ENCODE measurements at places on chromosomes 16 and 17. TPM values are rescaled to one million over a fixed set of nuclear protein-coding genes. Genes with fewer than 3 reads are reported as not detected.

- H3K27ac ChIP-seq: no peak overlapping the region
- H3K4me3 ChIP-seq: no peak overlapping the region
- H3K36me3 ChIP-seq: peaks cover 2% of the 10 kb centered on the region
- peak; percentile 84 for DNase-seq
- peaks cover 6% of the 10 kb centered on the region for H3K4me1 ChIP-seq
Measured at GRCh38 chr16:361872-362701, 8.3 kb downstream of the MRPL28 start.

DNA sequence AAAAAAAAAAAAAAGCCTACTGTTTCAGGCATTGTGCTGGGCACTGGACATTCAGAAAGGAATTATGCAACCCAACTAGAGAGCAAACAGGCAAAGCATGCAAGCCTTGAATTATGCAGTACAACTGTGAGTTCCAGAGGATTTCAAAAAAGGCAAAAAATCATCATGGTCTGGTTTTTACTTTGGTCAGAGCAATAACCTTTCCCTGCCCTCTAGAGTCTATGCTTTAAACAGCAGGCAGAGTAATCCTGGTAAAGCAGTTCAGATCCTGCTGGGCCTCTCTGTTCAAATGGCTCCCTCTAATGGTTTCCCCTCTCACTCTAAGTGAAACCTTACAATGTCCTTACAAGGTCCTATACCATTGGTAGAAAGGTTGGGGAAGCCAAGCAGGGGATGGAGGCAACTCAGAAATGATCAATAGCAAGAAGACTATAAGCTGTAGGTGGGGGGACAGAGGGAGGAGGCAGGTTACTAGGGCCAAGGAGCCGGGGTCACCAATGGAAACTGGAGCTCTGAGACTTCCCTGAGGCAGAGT lies 4.6 kb upstream of the TAF15 start:
- peak; percentile 61 for DNase-seq
- peaks cover 62% of the 10 kb centered on the region for H3K4me1 ChIP-seq
- no peaks in the 10 kb centered on the region for H3K27me3 ChIP-seq
- no peaks in the 10 kb centered on the region for H3K36me3 ChIP-seq
- no peak overlapping the region for H3K27ac ChIP-seq
- H3K4me3 ChIP-seq: no peak overlapping the region

GRCh38 chr16:84879569-84880487 lies 60.0 kb downstream of the CRISPLD2 start:
- H3K4me1 ChIP-seq: no peaks in the 10 kb centered on the region
- H3K36me3 ChIP-seq: no peaks in the 10 kb centered on the region
- DNase-seq: no peak
- H3K27me3 ChIP-seq: peaks cover 5% of the 10 kb centered on the region

DNA sequence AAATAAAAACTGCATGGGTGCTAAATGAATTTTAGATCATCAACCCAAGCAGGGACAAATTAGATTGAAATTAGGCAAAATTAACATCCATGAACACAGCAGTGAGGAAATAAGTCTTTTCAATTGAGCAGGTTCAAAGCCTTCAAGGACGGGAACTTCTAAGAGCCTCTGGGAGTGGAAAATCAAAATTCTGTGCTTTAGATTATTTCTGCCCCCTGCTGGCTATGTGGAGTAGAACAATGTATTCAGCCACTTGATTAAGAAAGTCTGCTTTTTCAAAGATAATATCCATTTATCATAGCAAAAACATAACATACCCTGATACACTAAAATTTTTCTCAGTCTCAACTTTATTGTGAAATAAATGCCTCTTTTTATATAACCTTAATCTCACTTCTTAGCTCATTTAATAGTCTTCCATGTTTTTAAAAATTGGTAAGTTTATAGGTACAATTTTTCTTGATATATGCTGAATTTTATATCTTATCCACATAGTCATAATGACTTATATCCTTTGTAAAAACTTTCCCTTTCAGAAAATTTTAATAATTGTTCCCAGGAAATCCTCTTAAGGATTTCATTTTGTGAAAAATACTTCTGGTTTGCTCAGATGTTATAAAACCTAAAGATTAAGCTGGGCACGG lies 28.1 kb upstream of the NOL11 start:
- peak; percentile 66 for DNase-seq
- H3K4me1 ChIP-seq: peaks cover 8% of the 10 kb centered on the region
- H3K27ac ChIP-seq: no peak overlapping the region
- H3K36me3 ChIP-seq: peaks cover 5% of the 10 kb centered on the region
- no peaks in the 10 kb centered on the region for H3K27me3 ChIP-seq

DNA sequence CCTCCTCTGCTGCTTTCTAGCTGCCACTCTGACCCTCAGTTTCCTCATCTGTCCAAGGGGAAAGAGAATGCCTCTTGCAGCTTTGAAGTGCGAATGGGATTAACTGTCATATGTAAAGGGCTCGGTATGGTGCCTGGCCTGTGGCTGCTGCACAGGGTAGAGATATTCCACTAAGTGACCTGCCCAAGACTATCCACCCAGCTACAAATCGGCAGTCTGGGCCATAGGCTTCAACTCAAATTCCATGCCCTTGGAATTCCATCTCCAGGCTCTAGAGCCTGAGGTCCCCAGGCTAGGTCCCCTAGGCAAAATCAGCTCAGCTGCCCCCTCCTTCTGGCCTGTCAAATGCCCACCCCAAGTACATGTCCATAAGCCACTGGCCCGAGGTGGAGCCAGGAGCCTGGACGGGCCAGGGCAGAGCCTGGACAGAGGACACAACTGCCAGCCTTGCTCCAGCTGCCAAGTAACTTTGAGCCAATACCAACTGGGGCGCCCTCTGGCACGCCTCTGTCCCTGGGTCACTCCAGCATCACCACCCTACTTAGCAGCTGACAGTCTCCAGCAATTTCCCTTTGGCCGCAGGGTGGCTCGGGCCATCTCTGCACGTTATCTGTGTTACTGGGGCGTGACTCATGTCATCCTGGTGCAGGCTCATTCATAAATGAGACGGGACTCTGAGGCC lies 57.2 kb downstream of the SDK2 start:
- peaks cover 50% of the 10 kb centered on the region for H3K4me1 ChIP-seq
- H3K4me3 ChIP-seq: no peak overlapping the region
- no peaks in the 10 kb centered on the region for H3K27me3 ChIP-seq

- peak; percentile 94 for DNase-seq
- peak overlapping the region; percentile 67 for H3K27ac ChIP-seq
- peak overlapping the region; percentile 76 for H3K4me3 ChIP-seq
- no peaks in the 10 kb centered on the region for H3K27me3 ChIP-seq
- peaks cover 54% of the 10 kb centered on the region for H3K36me3 ChIP-seq
Measured at GRCh38 chr17:7851438-7852261, 3.2 kb upstream of the TMEM88 start.

GRCh38 chr17:10115536-10115932 lies 82.9 kb downstream of the GAS7 start:
- H3K4me1 ChIP-seq: peaks cover 62% of the 10 kb centered on the region
- H3K36me3 ChIP-seq: no peaks in the 10 kb centered on the region
- H3K4me3 ChIP-seq: peak overlapping the region; percentile 5
- DNase-seq: no peak
- H3K27me3 ChIP-seq: no peaks in the 10 kb centered on the region

GRCh38 chr16:23917621-23918020 lies 81.8 kb downstream of the PRKCB start:
- peaks cover 34% of the 10 kb centered on the region for H3K36me3 ChIP-seq
- DNase-seq: no peak
- H3K27ac ChIP-seq: peak overlapping the region; percentile 60
- no peak overlapping the region for H3K4me3 ChIP-seq
- H3K4me1 ChIP-seq: peaks cover 57% of the 10 kb centered on the region

GRCh38 chr17:8502126-8502525 lies 66.4 kb downstream of the NDEL1 start:
- no peaks in the 10 kb centered on the region for H3K4me1 ChIP-seq
- DNase-seq: no peak
- H3K4me3 ChIP-seq: no peak overlapping the region
- no peaks in the 10 kb centered on the region for H3K36me3 ChIP-seq
- H3K27ac ChIP-seq: no peak overlapping the region

- no peak for DNase-seq
- no peak overlapping the region for H3K4me3 ChIP-seq
- H3K27ac ChIP-seq: no peak overlapping the region
- peaks cover 9% of the 10 kb centered on the region for H3K36me3 ChIP-seq
Measured at GRCh38 chr16:53955221-53955875, 251.4 kb downstream of the FTO start.

DNA sequence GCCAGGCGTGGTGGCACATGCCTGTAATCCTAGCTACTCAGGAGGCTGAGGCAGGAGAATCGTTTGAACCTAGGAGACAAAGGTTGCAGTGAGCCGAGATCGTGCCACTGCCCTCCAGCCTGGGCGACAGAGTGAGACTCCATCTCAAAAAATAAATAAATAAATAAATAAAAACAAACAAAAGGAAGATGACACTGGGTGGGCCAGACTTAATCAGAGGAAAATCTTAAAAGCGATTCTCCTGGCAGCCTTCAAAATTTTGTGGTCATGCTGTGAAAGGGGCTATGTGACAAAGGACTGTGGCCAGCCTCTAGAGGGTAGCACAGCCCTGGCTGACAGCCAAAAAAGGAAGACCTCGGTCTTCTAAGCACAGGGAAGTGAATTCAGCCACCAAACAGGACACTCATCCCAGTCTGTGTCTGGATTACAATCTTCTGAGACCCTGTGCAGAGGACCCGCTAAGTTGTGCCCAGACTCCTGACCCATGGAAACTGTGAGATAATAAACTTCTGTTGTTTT lies 391.1 kb downstream of the CNTNAP4 start:
- H3K36me3 ChIP-seq: no peaks in the 10 kb centered on the region
- no peaks in the 10 kb centered on the region for H3K4me1 ChIP-seq
- no peak overlapping the region for H3K27ac ChIP-seq
- H3K27me3 ChIP-seq: no peaks in the 10 kb centered on the region
- DNase-seq: no peak

GRCh38 chr17:65175952-65176351 lies 38.8 kb downstream of the RGS9 start:
- peaks cover 37% of the 10 kb centered on the region for H3K4me1 ChIP-seq
- no peak overlapping the region for H3K4me3 ChIP-seq

GRCh38 chr16:88722784-88723506 lies 16.6 kb downstream of the CTU2 start:
- H3K27me3 ChIP-seq: no peaks in the 10 kb centered on the region
- no peak for DNase-seq
- H3K27ac ChIP-seq: no peak overlapping the region
- H3K36me3 ChIP-seq: peaks cover 27% of the 10 kb centered on the region
- no peak overlapping the region for H3K4me3 ChIP-seq

- H3K36me3 ChIP-seq: peaks cover 11% of the 10 kb centered on the region
- no peak for DNase-seq
- H3K27me3 ChIP-seq: no peaks in the 10 kb centered on the region
- no peak overlapping the region for H3K4me3 ChIP-seq
- no peak overlapping the region for H3K27ac ChIP-seq
Measured at GRCh38 chr17:60514053-60514452, 12.0 kb downstream of the APPBP2 start.

GRCh38 chr16:86195863-86196630 lies 297.1 kb downstream of the IRF8 start:
- no peaks in the 10 kb centered on the region for H3K4me1 ChIP-seq
- no peak overlapping the region for H3K4me3 ChIP-seq
- H3K36me3 ChIP-seq: no peaks in the 10 kb centered on the region
- H3K27me3 ChIP-seq: peaks cover 45% of the 10 kb centered on the region

- H3K36me3 ChIP-seq: peaks cover 13% of the 10 kb centered on the region
- no peak overlapping the region for H3K4me3 ChIP-seq
- no peaks in the 10 kb centered on the region for H3K27me3 ChIP-seq
- no peak for DNase-seq
- H3K27ac ChIP-seq: no peak overlapping the region
Measured at GRCh38 chr16:3748307-3748706, 31.0 kb upstream of the TRAP1 start.

GRCh38 chr17:48439875-48440505 lies 10.0 kb upstream of the SKAP1 start:
- H3K27ac ChIP-seq: peak overlapping the region; percentile 97
- H3K27me3 ChIP-seq: no peaks in the 10 kb centered on the region
- peaks cover 92% of the 10 kb centered on the region for H3K4me1 ChIP-seq
- peak; percentile 66 for DNase-seq

- H3K4me3 ChIP-seq: no peak overlapping the region
- DNase-seq: no peak
- H3K27ac ChIP-seq: no peak overlapping the region
- H3K27me3 ChIP-seq: no peaks in the 10 kb centered on the region
- H3K4me1 ChIP-seq: no peaks in the 10 kb centered on the region
- no peaks in the 10 kb centered on the region for H3K36me3 ChIP-seq
Measured at GRCh38 chr16:64428463-64429113, 693.3 kb downstream of the CDH11 start.

GRCh38 chr16:50469744-50470321 lies 78.4 kb upstream of the NKD1 start:
- H3K27ac ChIP-seq: no peak overlapping the region
- peaks cover 17% of the 10 kb centered on the region for H3K27me3 ChIP-seq
- H3K4me3 ChIP-seq: no peak overlapping the region
- no peak for DNase-seq

GRCh38 chr16:54275956-54276355 lies 10.6 kb downstream of the IRX3 start:
- no peaks in the 10 kb centered on the region for H3K36me3 ChIP-seq
- peaks cover 20% of the 10 kb centered on the region for H3K27me3 ChIP-seq
- H3K4me1 ChIP-seq: no peaks in the 10 kb centered on the region
- H3K4me3 ChIP-seq: no peak overlapping the region
- DNase-seq: no peak

DNA sequence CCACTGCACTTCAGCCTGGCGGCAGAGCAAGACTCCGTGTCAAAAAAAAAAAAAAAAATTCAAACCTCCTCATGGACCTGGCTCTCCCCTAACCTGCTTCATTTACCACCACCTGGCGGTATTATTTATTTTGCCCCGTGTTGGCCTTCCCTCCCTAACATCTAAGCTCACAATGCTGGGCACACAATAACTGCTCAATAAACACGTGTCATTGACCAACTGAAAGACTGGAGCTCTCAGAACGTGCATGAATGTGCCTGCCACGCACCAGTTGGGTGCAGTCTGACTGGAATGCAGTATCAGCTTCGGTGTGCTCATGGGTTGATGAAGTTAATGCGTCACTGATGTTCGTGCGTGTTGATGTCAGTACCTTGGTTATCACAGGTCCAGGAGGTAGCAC lies 64.4 kb upstream of the CDC42EP4 start:
- DNase-seq: no peak
- H3K4me3 ChIP-seq: no peak overlapping the region
- H3K36me3 ChIP-seq: no peaks in the 10 kb centered on the region
- no peaks in the 10 kb centered on the region for H3K4me1 ChIP-seq
- no peak overlapping the region for H3K27ac ChIP-seq

The FBXO39 gene
- not detected for total RNA-seq

The TERB1 gene
- not detected for total RNA-seq

The ACSM3 gene
- 16.1 TPM for total RNA-seq

The HCFC1R1 gene
- 24.2 TPM for total RNA-seq

The CSH1 gene
- total RNA-seq: not detected

The AARSD1 gene
- total RNA-seq: 54.3 TPM

The ERN2 gene
- total RNA-seq: not detected
